ENCODE measurements at places on chromosomes 4 and X.

GRCh38 chrX:48975041-48975440 is 3.4 kb upstream of the KCND1 start:
- H3K27ac ChIP-seq = no peak overlapping the region
- DNase-seq = no peak
- H3K36me3 ChIP-seq = peaks cover 7% of the 10 kb centered on the region

GRCh38 chr4:150283689-150284088 is 205.4 kb downstream of the DCLK2 start:
- peaks cover 53% of the 10 kb centered on the region for H3K36me3 ChIP-seq
- peaks cover 4% of the 10 kb centered on the region for H3K4me1 ChIP-seq
- no peak overlapping the region for H3K27ac ChIP-seq
- H3K4me3 ChIP-seq = no peak overlapping the region
- H3K27me3 ChIP-seq = no peaks in the 10 kb centered on the region
- DNase-seq = no peak

- peak overlapping the region; percentile 78 for H3K27ac ChIP-seq
- peak overlapping the region; percentile 89 for H3K4me3 ChIP-seq
- H3K27me3 ChIP-seq = no peaks in the 10 kb centered on the region
- no peak for DNase-seq
Measured at GRCh38 chrX:149630681-149631233, 835 bp downstream of the TMEM185A start.

- no peak overlapping the region for H3K27ac ChIP-seq
- DNase-seq = no peak
- no peak overlapping the region for H3K4me3 ChIP-seq
- H3K36me3 ChIP-seq = no peaks in the 10 kb centered on the region
- H3K27me3 ChIP-seq = no peaks in the 10 kb centered on the region
- no peaks in the 10 kb centered on the region for H3K4me1 ChIP-seq
Measured at GRCh38 chr4:34492414-34492813, 1751.9 kb downstream of the ARAP2 start.

- peak overlapping the region; percentile 100 for H3K4me3 ChIP-seq
- H3K27me3 ChIP-seq = no peaks in the 10 kb centered on the region
- peaks cover 27% of the 10 kb centered on the region for H3K4me1 ChIP-seq
- peaks cover 38% of the 10 kb centered on the region for H3K36me3 ChIP-seq
Measured at GRCh38 chrX:153968754-153969124, 2.9 kb downstream of the HCFC1 start.

DNA sequence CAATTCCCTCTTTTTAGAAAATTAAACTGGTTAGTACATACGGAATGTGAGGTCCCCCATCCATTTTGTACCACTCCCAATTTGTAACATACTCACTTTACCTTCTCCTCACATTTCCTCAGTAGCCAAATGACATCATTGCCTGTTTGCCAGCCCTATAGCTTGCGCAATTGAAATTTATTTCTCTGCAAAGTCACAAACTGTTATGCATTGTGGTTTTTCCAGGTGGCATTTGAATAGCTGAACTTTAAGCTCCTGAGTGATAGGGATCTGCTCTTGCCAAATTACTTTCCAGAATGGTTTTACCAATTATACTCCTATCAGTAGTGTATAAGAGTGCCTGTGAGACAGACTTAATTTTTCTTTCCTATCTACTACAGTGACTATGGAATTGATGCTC is 7.7 kb downstream of the COL4A5 start:
- H3K27me3 ChIP-seq = peaks cover 4% of the 10 kb centered on the region
- H3K4me3 ChIP-seq = no peak overlapping the region
- DNase-seq = no peak
- no peak overlapping the region for H3K27ac ChIP-seq
- no peaks in the 10 kb centered on the region for H3K36me3 ChIP-seq

DNA sequence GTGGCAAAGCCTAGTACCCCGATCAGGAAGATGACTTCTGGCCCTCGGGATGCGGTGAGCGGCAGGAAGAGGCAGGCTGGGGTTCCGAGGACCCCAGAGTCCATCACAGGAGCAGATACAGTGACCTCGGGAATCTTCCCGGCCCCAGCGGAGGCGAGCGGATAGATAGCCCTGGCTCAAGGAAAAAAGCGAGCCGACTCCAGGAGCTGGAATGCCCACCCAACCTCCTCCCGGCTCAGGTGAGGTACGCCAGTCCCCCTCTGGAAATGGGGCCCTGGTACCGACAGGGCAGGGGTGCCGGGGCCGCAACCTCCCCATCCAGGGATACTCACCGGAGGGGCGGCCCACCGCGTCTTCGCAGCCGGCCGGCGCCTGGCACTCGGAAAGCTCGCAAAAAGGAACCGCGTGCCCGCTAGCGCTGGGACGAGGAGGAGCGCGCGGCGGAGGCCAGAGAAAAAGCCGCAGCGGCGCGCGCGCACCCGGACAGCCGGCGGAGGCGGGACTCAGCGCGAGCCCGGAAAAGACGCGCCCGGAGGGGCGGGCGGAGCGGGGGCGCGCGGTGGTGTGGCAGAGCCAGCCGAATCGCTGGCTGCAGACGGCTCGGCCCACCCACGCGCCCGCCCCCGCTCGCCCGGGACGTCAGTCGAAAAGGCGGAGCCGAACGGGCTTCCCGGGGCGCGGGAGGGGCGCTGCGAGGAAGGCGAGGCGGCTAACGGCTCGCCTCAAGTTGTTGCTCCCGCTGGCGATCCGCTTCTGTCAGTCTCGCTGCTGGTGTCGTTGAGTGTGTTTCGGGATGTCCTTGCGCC is at the start of gene ACSL4:
ACSL4 (minus strand) TSS at position 451 of the 806 bp plus-strand sequence. CDS start 49,894 bp downstream, outside the sequence.
- H3K4me1 ChIP-seq = peaks cover 20% of the 10 kb centered on the region
- peak within 1 kb of the TSS; percentile 96 for H3K4me3 ChIP-seq
- no peaks in the 10 kb centered on the region for H3K27me3 ChIP-seq
- H3K27ac ChIP-seq = peak within 1 kb of the TSS; percentile 98
- peaks cover 21% of the 10 kb centered on the region for H3K36me3 ChIP-seq
- DNase-seq = peak; percentile 89

DNA sequence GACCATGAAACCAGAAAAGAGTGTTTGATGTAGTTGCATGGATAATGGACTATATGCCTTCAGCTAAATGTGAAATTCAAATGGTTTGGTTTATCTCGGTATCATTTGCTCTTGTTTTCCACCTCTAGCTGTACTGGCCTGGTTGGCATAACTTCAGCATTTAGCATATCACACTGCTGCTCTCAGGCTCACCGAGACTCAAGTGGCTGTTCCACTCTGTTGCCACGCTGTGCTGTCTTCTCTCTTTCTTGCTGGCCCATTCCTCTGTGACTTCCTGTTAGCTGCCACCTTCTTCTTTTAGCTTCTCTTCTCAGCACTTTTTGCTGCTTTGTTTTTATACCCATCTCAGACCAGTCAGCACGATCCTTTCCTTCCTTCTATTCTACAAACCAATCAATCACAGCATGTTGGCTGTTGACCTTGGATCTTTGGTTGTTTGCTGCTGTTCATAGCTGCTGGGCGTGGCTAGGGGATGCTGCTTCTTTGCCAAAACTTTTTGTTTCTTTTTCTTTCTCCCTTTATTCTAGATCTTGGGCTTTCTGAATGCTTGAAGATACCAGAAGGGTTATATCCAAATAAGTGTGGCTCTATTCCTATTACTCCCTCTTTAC is 24.0 kb downstream of the INTS6L start:
- H3K36me3 ChIP-seq = peaks cover 8% of the 10 kb centered on the region
- H3K4me3 ChIP-seq = no peak overlapping the region
- H3K4me1 ChIP-seq = peaks cover 27% of the 10 kb centered on the region
- H3K27me3 ChIP-seq = no peaks in the 10 kb centered on the region
- DNase-seq = no peak
- H3K27ac ChIP-seq = no peak overlapping the region

- H3K27me3 ChIP-seq = no peaks in the 10 kb centered on the region
- no peak for DNase-seq
- no peak overlapping the region for H3K4me3 ChIP-seq
- H3K27ac ChIP-seq = no peak overlapping the region
- H3K4me1 ChIP-seq = no peaks in the 10 kb centered on the region
- peaks cover 43% of the 10 kb centered on the region for H3K36me3 ChIP-seq
Measured at GRCh38 chr4:122946142-122946541, 23.7 kb upstream of the NUDT6 start.

DNA sequence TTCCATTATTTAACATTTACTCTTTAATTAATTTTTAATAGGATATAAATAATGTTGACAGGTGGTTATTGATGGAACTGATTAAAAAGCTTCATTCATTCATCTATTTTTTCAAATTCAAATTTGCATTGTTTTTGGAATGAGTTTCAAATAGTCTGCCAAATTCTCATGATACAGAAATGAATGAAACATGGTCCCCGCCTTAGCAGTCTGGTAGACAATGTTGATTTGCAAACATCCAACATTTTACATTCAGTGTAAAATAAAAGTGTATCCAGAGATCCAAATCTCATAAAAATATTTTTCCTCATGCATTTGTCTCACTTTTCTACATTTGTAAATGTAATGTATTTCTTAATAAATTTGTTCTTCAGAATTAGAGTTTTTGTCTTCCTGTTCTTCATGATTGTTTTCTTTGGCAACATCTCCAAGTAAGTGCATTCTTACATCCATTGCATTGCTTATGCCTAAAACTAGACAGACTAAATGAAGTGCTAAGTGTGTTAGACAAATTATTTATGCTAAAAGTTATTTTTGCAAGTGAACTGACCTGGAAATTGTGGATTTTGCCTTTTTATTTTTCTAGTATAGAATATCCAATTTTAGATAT is 142.3 kb downstream of the PCDH18 start:
- H3K4me3 ChIP-seq = no peak overlapping the region
- no peaks in the 10 kb centered on the region for H3K36me3 ChIP-seq
- no peak overlapping the region for H3K27ac ChIP-seq
- no peaks in the 10 kb centered on the region for H3K4me1 ChIP-seq

- H3K4me1 ChIP-seq = peaks cover 16% of the 10 kb centered on the region
- no peak for DNase-seq
- H3K27ac ChIP-seq = no peak overlapping the region
- H3K27me3 ChIP-seq = no peaks in the 10 kb centered on the region
Measured at GRCh38 chrX:136597954-136598353, 50.0 kb upstream of the CD40LG start.

DNA sequence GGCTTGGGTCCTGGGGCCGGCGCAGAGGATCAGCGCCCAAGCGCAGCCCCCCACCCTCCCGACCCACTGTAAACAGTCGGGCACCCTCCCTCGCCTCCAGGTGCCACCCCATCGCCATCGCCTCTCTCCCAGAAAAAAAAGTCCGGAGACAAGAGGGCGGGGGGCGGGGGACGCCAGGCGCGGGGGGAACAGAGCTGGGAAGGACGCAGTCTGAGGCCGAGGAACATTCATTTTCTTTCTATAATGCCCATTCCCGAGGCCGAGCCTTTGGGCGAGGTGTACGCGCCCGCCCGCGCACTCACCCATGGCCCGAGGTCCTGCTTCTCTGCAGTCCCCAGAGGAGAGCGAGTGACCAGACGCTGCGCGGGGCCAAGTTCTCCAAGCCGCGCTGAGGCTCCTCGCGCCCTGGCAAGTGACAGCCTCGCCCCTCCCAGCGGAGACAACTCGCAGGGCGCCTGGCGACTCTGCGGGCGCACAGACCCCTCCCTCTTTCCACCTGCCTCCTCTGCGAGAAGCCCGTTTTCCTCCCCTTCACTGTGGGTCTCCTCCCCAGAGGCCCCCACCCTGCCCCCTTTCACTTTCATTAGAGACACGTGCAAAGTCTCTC is 63.5 kb upstream of the WDR17 start:
- peaks cover 2% of the 10 kb centered on the region for H3K4me1 ChIP-seq
- peak; percentile 31 for DNase-seq
- H3K4me3 ChIP-seq = peak overlapping the region; percentile 60
- H3K27ac ChIP-seq = no peak overlapping the region

DNA sequence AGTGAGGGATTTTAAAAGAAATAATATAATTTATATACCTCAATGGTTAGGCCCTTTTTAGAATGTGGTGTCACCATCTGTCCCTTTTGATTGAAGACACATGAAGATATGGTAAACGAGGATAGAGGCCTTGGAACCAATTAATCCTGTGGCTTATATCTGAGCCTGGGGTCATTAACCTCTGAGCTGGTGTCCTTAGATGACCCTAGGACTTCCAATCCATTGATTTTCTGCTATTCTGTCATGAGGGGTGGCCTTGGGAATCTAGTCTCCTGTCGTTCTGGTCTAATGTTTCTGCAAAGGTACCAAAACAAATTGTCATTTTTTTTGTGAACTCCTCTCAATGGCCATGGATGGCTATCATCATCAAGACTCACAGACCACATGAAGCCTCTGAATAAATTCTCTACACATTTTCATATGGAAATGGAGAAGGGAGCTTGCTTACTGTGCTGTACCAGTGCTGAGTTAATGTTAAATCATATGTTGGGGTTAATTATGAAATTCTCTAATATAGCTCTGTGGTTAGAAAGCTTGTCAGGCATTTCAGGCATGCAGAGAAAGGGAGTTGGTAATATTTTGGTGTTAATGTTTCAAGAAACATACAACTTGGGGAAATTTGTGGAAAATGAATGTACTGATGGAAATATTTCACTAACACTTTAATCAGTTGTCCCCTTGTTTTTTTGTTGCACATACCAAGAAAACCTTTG is 204.2 kb upstream of the IL15 start:
- no peak for DNase-seq
- no peaks in the 10 kb centered on the region for H3K27me3 ChIP-seq
- H3K4me3 ChIP-seq = no peak overlapping the region
- no peaks in the 10 kb centered on the region for H3K4me1 ChIP-seq
- no peak overlapping the region for H3K27ac ChIP-seq

DNA sequence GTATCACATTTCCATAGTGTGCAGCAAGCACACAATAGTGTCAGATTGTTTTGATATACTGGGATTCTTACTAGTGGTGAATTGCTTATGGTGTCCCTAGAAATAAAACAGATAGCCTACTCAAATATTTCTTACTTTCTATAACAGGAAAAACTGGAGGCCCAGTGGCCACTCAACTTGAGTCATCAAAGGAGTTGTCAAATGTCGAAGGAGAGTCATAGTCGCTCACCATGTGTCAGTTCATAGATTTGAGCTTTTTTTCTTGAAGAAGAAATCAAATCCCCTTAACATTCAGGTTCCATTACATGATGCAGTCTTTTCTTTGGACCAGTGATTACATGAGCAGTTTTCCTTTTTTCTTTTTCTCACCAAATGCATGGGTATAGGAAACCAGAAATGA is 1271.0 kb downstream of the RAPGEF2 start:
- H3K27me3 ChIP-seq = no peaks in the 10 kb centered on the region
- DNase-seq = no peak
- no peak overlapping the region for H3K27ac ChIP-seq
- no peak overlapping the region for H3K4me3 ChIP-seq

- H3K4me1 ChIP-seq = peaks cover 5% of the 10 kb centered on the region
- no peaks in the 10 kb centered on the region for H3K36me3 ChIP-seq
- peak; percentile 16 for DNase-seq
- H3K4me3 ChIP-seq = no peak overlapping the region
Measured at GRCh38 chr4:158170691-158171561, 1.9 kb downstream of the GASK1B start.
